Activated T-helper 1 cell treated with anti-CD3 and anti-CD28 coated beads, Interleukin-2, amount 50 U/mL, for 16 hours (primary cell): ENCODE measurements at places on chromosomes 3 and 15.

DNA sequence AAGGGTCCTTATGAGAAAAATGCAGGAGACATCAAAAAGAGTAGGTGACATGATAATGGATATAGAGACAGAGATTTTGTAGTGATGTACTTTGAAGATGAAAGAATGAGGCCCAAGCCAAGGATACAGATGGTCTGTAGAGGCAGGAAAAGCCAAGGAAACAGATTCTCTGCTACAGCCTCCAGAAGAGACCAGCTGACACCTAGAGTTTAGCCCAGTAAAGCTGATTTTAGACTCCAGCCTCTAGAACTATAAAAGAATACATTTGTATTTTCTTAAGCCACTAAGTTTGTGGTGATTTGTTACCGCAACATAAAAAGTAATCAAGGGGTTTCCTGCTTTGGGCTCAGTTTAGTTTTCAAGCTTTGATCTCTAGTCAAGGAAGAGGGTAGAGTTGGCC is 64.8 kb downstream of the STRIT1 start:
- DNase-seq: no peak

DNA sequence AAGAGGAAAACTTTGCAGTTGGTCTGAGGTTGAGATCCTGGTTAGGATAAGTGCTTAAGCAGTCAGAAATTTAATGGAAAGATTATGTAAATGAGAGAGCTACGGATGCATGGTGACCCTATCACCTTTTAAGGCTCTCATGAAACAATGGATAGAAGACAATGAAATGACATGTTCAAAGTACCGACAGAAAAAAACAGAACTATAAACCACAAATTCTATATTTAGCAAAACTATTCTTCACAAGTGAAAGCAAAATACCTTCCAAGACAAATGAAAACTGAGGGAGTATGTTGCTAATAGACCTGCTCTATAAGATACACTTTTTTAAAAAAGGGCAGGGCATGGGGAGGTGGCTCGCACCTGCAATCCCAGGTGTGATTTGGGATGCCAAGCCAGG is 32.2 kb downstream of the DNAAF4 start:
- no peak for DNase-seq

GRCh38 chr3:123909785-123910184 is 25.7 kb upstream of the MYLK start:
- no peak for DNase-seq

GRCh38 chr15:89998141-89998661 is 2.9 kb upstream of the ZNF710 start:
- no peak for DNase-seq

GRCh38 chr3:31132132-31132769 is 237.8 kb upstream of the GADL1 start:
- DNase-seq: no peak

- no peak for DNase-seq
Measured at GRCh38 chr15:94239474-94239873, 8.1 kb downstream of the MCTP2 start.

DNA sequence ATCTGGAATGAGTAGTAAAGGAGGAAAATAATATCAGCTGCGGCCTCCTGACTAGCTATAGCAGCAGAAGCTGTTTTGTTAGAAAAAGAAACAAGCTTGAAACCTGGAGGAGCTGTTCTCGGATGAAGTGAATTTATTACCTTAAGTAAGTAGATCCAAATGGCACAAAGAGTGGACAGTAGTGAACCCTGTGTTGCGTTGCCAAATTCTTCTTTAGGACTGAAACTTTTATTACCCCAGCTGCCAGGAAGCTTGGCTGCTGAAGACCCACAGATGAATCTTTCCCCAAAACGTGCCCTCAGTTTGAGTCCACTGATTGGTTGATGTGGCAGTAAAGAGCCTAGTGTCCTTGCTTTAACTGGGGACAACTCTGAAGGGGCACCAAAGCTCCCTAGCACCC is 366.8 kb upstream of the GBE1 start:
- no peak for DNase-seq

DNA sequence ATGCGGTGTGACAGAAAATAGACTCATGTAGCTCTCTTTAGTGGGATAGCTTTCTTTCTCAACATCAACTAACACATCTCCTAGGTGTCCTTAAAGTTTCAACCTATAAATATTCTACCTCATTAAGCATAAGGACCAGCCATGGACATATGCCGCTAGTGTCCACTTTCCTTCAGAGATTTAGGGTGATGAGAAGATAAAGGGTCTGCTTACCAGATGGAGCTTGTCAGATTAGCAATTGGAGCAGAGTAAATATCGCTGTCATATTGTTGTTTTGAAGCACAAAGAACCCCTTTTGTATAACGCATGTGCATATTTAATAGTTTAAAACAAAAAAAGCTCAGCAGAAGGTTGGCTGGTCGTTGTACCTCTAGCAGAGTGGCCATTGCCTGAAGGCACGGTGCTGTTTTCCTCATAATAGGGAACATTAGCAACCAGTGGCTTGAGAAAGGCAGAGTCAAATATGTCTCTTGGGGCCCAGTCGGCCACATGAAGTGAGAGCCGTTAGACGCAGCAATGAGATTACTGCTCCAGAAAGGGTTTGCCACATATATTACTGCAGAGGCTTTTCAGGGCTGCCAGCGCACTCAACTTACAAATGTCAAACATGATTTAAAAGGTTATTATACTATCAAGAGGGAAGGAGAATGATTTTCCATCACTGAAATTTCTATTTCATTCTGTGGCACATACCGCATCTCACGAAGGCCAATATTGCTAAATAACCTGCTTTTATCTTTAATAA is 264.2 kb downstream of the ROBO2 start:
- no peak for DNase-seq

DNA sequence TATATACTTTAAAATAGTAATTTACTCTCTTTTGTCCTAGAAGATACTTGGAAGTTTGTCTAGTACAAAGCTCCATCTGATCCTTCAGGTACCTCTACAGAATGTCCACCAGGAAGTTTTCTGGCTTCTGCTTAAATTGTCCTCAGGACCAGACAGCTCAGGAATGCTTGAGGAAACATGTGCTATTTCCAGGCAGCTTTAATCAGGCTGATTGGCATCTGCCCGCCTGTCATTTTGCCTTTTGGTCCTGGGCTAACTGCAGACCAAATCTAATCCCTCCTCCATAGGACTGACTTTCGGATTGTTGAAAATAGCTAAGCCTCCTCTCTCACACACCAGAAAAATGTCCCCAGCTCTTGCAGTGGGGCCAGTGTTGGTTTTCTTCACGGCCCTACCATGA is 113.4 kb upstream of the RGMA start:
- DNase-seq: no peak

DNA sequence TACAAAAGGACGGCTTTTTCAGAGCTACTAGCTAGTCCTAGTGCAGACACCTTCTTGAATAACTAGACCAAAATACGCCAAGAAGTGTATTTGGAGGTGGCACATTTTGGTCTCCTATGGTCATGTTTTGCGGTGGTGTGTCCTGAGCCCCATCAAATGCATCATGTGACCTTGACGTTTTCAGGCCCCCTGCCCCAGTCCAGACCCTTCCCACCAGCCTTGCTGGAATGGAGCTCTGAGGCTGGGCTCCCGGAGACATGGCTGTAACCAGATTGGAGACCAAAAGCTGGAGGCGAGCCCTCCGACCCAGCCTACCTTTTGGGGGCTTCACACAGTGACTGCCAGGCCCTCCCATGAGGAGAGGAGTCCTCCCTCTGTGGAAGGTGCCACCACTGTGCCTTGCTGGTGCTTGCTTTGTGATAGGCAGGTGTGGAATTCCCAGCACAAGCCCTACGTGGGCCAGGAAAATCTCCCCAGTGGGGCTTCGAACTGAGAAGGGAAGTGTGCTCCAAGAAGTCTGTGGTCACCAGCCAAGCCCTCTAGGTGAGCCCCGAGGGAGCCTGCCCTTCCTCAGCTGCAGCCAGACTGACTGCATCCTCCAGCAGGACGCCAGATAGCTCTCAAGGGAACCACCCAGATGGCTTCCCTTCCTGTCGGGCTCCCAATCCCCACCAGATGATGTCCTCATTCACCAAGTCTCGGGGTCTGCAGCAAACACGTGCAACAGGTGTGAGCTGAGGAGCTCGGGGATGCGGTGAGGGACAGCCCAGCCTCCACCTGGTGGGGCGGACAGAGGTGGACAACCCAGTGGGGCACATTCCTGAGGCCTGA is 126.2 kb downstream of the ASB7 start:
- no peak for DNase-seq

DNA sequence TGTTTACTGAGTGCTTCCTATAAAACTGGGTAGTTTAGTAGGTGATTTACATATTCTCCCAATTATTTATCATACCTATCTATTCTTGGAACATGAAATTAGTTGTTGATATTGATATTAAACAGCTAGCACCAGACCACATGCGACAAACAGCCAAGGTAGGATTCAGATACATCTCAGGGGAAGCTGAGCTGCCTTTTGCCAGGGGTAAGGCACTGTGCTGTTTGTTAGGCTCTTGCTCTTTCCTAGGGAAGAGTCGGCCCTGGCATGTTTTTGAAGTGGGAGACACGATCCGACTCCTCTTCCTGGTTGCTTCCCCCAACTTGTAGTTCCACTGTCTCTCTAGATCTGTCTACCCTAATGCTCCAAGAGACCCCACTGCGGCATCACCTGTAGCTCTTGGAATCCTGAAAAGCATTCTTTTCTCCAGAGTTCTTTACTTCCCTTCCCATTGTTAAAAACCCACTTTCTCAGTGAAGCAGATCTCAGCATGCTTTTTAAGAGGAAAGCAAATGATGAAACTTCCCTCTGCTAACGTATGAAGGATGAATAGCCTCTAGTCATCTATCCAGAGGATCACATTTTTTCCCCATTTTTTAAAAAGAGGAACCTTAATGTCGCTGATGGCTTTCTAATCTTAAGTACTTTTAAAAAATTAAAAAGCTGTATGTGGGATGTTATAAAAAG is 138.4 kb downstream of the GHSR start:
- DNase-seq: no peak

DNA sequence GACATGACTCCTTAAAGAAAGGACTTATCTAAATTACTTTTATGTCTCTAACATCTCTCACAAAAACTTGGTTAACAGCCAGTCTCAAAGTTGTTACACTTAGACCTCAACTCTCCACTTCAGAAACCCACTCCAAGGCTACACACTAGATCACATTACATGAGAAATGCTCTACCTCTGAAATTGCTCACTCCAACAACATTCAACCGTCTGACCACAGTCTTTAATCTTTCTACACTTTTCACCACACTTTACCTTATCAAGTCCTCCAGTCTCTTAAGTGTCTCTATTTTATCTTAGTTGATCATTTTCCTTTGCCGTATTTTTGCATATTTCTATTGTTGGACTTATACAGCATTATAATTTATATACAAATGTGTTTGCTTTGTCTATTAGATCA is 5.8 kb downstream of the SLC12A6 start:
- DNase-seq: no peak

DNA sequence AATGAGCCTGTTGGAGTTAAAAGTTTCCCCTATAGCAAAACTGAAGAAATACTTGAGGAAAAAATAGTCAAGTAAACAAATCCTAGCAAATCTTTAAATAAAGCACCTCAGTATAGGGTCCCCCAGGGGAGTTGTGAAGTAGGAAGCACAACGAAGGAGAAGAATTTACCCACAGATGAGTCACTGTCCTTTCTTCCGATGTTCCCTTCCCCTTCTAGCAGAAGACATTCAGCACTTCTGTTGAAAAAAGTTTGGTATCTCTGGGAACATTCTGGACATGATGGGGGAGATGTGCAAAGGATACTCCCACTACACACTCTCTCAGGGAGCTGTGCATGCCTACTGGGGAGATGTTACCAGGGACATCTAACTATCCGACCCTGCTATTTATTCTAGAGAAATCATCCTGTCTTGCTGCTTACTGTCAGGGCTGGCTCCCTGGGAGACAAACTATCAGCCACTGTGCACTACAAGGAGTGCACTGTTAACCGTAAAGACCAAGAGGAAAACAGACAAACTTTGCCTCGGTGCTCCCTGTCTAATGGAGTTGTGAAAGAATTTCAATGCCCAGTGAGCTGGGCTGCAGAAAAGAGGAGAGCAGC is 93.8 kb downstream of the RFTN1 start:
- DNase-seq: no peak

GRCh38 chr3:114745322-114746240 is 401.5 kb downstream of the ZBTB20 start:
- no peak for DNase-seq

- DNase-seq: no peak
Measured at GRCh38 chr3:35643495-35643894, 4.2 kb downstream of the ARPP21 start.

DNA sequence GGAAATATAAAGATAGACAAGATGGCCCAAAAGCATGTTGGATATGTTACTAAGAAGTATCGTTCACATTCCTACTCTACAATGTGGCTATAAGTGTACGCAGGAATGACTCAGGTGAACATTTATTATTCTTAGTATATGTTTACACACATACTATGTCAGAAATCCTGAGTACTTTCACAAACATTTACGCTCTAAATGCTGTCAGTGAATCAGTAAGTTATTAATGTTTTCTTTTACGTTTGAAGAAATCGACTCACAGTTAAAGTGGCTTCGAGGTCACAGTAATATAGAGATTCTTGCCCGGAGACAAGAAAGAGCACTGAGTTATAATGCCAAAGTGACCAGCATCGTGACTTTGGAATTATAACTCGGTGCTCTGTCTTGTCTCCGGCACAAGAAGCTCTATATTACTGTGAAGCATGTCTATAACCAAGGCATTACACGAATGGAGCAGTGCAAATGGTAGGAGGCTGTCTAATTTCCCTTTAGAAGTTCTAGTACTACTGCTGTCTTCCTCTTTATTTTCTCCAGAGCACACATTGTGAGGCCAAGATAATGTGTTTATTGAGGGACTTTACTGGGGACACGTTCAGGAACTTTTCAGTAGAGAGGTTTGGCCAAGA is 61.8 kb upstream of the P3H2 start:
- DNase-seq: no peak

- no peak for DNase-seq
Measured at GRCh38 chr15:41233367-41233771, 2.3 kb downstream of the CHP1 start.

DNA sequence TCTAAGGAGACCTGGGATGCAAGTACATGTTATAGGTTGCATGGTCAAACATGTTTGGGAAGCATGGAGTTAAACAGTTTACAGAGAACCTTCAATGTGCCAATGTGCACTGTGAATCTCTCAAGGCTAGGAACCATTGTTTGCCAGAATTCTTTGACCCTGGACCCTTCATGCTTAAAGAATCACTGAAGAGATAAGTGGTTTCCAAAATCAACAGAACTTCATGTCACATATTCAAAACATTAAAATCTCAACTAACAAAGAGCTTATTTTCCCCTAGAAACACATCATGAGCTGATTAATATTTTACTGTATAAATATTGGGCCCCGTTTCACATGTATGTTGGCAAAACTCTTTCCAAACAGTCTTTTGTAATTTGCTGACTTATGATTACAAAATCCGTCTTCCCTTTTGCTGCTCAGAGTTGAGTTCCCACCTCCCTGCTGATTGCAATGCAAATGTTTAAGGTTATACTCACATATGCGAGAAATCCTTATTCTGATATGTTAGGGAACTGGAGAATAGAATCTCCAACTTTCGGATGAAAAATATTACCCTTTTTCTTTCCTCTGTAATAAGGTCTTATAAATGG is 380.2 kb downstream of the DIPK2A start:
- DNase-seq: no peak

DNA sequence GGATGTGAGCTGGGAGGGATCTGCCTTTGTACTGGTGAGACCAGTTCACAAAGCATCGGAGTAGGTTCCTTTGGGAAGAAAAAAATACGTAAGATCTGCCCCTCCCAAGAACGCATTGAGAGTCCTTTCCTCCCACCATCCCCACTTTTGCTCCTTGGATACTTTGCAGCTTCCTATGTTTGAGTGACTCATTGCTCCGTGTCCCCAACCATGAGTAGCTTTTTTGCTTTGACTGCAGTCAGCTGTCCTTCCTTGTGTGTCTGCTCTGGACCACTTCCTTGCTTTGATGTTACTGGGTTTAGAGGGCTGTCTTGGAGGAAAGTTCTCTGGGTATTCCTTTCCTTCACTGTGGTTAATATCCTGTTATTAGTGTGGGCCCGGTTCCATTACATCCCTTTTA is 43.2 kb upstream of the PTPN23 start:
- DNase-seq: no peak
